Fibroblast of lung (primary cell): ENCODE measurements at places on chromosomes 1 and 21. TPM values are rescaled to one million over a fixed set of nuclear protein-coding genes. Genes with fewer than 3 reads are reported as not detected.

ATP5PF gene
- total RNA-seq = 40.3 and 46.6 TPM in 2 replicates

COL18A1 gene
- 26.2 and 38.8 TPM in 2 replicates for total RNA-seq

LCE1D gene
- total RNA-seq = not detected in 2 replicates

GJA9 gene
- total RNA-seq = under 0.01 TPM in 1 of 2 replicates, not detected in the other

HCRTR1 gene
- not detected in 2 replicates for total RNA-seq

AXDND1 gene
- total RNA-seq = 0.17 and 0.26 TPM in 2 replicates

AIM2 gene
- not detected in 2 replicates for total RNA-seq

FAM167B gene
- 2.1 and 3.1 TPM in 2 replicates for total RNA-seq

GREM2 gene
- 4.9 and 21.1 TPM in 2 replicates for total RNA-seq

JAM2 gene
- total RNA-seq = 1.0 and 2.1 TPM in 2 replicates

VHLL gene
- not detected in 2 replicates for total RNA-seq

AGT gene
- 10.6 and 14.1 TPM in 2 replicates for total RNA-seq

TEDDM1 gene
- not detected in 2 replicates for total RNA-seq

LCE1C gene
- total RNA-seq = not detected in 2 replicates

LCE6A gene
- not detected in 2 replicates for total RNA-seq

OR2AJ1 gene
- total RNA-seq = not detected in 2 replicates

CLDN17 gene
- total RNA-seq = not detected in 2 replicates

FMN2 gene
- 1.5 and 13.7 TPM in 2 replicates for total RNA-seq

OR2G6 gene
- not detected in 2 replicates for total RNA-seq
